Hindlimb muscle (tissue), 1 donor: ENCODE measurements at places on chromosomes 7 and 10. TPM values are rescaled to one million over a fixed set of nuclear protein-coding genes. Genes with fewer than 3 reads are reported as not detected.

The MLXIPL gene
- 1.7 TPM for polyA plus RNA-seq

The TEX36 gene
- not detected for polyA plus RNA-seq

The GSTO1 gene
- 39.1 TPM for polyA plus RNA-seq

The AQP1 gene
- 116 TPM for polyA plus RNA-seq

The ZNF138 gene
- polyA plus RNA-seq, result 11.7 TPM

The DLX5 gene
- polyA plus RNA-seq, result 0.35 TPM

The NPSR1 gene
- 0.14 TPM for polyA plus RNA-seq

The SLC26A3 gene
- not detected for polyA plus RNA-seq

The CYTH3 gene
- 43.3 TPM for polyA plus RNA-seq

The CALHM1 gene
- polyA plus RNA-seq, result 0.06 TPM

The RAB19 gene
- polyA plus RNA-seq, result not detected

The FBXL13 gene
- polyA plus RNA-seq, result 0.76 TPM

The GFRA1 gene
- polyA plus RNA-seq, result 33.4 TPM

The CHAT gene
- polyA plus RNA-seq, result not detected

The FFAR4 gene
- 0.43 TPM for polyA plus RNA-seq

The SH2D4B gene
- 0.10 TPM for polyA plus RNA-seq

The NME8 gene
- not detected for polyA plus RNA-seq
